ENCODE measurements at places on chromosomes 2 and 18.

GRCh38 chr2:105765415-105766299, 20.9 kb downstream of the NCK2 start:
- no peak for DNase-seq

GRCh38 chr2:216015722-216016464, 2.5 kb upstream of the MREG start:
- no peak for DNase-seq

DNA sequence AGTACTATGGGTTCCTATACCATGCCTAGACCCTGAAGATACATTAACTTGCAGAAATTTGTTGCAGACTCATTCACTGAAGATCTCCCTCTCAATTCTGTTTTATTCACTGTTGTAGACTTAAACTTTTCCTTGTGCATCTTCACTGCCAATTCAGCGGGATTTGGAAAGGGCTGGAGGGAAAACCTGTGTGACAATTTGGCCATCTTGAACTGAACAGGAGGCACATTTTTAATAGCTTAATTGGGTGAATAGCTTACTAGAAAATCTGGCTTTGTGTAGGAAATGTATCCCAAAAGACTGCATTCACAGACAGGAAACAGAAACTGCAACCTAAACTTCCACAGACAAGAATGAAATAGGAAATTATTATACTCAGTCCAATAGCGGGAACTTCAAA, 512.3 kb downstream of the XIRP2 start:
- no peak for DNase-seq

- no peak for DNase-seq
Observed at GRCh38 chr2:70029814-70030409, 57.4 kb upstream of the PCBP1 start.

GRCh38 chr18:12034241-12035100, 53.2 kb downstream of the IMPA2 start:
- DNase-seq = no peak

DNA sequence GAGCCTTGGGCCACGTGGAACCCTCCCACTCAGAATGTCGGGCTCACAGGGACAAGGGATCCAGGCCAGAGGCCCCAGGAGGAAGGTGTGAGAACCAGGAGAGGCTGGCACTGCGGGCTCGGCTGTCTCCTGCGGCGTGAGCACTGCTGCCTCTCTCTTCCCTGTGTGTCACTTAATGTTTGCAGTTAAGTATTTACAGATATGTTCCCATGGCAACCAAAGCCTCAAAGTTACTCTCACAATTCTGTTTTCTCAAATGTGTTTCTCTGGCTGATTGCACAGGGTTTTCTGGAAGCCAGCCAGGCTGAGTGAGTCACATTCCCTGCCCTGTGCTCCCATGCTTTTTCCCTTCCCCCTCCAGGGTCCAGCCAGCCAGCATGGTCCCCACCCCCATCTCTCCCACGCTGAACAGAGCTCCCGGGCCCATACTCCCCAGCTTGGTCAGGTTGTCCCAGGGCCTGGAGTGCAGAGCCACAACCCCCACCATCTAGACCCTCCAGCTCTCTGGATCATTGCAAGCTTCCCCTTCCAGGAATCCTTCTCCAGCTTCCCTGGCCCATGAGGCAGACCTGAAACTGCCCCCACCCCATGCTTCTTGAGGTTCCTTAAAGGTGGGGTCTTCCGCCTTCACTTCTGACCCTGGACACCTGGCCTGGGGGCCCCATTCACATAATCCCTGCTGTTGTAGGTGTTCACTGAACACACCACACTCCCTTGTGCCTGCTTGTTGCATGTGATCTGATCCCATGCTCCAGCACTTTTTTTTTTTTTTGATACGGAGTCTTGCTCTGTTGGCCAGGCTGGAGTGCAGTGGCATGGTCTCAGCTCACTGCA, 265.9 kb downstream of the CELF4 start:
- no peak for DNase-seq

- no peak for DNase-seq
Observed at GRCh38 chr2:99861376-99861760, 281.0 kb downstream of the AFF3 start.

DNA sequence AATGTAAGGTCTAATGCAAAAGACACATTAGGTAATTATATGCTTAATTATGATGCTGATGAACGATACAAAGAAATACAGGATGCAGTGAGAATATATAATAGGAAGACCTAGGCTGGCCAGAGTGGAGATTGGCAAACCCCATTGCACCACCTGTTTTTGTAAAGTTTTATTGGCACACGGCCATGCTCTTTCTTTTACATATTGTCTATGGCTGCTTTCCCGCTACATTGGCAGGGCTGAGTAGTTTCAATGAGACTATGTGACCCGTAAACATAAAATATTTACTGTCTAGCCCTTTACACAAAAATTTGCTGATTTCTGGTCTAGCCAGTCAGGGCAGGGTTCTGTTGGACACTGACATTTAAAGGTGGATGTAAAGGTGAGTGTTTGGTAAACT, 5.4 kb downstream of the SEC11C start:
- DNase-seq = no peak

- no peak for DNase-seq
Observed at GRCh38 chr2:42054714-42055430, 7.1 kb downstream of the PKDCC start.

DNA sequence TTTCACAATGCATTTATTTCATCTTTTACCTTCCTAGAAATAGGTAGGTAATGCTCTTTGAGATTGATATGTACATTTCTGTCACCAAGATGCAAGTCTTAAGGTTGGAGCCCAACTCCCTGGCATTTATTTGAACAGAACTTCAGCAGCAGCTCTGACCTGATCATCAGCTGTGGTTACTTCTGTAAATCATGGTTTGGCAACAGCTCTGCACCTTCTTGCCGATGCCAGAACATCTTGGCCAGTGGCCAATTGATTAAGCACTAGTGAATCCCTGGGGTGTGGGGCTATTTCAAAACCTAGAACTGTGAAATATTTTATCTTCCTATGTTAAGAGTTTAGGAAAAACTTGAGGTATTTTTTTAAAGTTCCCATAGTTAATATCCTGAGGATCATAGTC, 124.8 kb upstream of the NYAP2 start:
- no peak for DNase-seq

DNA sequence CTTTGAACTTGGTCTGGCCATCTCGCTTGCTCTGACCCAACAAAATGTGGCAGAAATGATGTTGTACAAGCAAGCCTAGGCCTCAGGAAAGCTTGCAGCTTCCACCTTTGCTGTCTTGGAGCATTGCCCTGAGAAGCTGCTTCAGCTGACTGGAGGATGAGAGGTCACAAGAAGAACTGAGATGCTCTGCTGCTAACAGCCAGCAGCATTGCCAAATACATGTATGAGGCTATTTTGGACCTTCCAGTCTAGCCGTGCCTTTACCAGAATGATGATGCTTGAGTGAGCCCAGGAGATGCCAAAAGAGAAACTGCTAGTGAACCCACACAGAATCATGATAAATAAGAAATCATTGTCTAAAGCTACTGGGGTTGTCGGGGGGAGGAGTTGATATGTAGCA, 13.2 kb upstream of the ITGAV start:
- DNase-seq = no peak

GRCh38 chr2:9699139-9700108, 68.6 kb upstream of the YWHAQ start:
- no peak for DNase-seq

GRCh38 chr2:23231865-23232264, 153.1 kb upstream of the KLHL29 start:
- DNase-seq = no peak

DNA sequence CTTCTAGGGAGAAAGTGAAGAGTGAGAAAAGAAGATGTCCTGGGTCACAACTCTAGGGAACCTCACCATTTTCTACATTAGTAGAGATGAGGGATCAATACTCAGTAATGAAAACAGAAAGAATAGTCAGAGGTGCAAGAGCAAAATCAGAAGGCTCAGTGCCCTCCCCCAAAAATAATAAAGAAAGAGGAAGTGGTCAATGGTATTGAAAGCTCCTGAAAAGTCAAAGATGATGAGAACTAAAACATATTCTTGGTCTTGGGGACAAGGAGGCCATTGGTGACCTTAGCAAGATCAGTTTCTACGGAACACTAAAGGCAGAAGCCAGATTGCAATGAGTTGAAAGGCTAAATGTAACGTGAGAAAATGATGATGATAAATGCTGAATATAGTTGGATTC, 24.5 kb upstream of the MYO1B start:
- no peak for DNase-seq

GRCh38 chr2:98869272-98869641, 66.8 kb downstream of the CRACDL start:
- no peak for DNase-seq

GRCh38 chr2:133026536-133027177, 356.7 kb upstream of the LYPD1 start:
- DNase-seq = no peak

DNA sequence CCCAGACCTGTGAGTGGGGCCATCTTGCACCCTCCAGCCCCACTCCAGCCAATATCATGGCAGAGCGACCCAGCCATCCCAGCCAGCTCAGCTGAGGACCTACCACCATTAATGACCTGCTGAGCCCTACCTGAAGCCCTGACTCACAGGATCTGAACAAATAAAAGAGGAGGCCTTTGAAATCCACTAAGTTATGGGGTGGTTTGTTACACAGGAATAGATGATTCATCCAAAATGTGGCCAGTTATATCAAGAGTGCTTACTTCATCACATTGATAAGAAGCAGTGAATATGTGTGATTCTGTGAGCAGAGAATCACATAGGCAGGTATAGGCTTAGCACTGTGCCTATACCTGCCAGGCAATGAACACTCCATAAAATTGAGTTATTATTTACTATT, 34.7 kb upstream of the FAM124B start:
- DNase-seq = no peak

DNA sequence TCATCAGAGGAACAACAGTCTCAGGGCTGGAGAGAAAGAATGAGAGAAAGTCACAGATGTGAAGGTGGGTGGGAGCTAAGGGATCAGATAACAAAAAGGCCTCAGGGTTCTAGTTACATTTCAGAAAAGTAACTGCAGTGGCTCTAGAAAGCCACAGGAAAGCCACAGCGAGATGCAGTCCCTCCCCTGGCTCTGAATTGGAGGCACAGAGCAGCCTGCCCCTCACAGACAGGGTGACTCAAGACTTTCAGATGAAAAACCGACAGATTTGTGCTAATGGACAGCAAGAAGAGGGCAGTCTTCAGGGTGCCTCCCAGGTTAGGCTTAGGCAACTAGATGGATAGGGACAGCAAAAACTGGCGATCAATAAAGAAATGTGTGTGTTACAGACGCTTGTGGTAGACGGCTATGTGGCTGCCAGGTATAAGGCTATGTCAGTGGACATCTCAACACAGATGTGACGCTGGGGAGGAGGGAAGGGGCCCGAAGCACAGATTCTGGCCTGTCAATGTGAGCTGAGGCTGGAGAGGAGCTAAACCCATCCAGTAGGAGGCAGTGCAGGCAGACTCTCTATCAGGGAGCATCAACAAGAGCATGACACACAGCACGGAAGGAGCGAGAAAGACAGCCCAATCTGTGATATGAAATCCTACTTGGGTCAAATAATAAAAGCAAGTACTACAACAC, 26.2 kb downstream of the UNC50 start:
- DNase-seq = no peak

DNA sequence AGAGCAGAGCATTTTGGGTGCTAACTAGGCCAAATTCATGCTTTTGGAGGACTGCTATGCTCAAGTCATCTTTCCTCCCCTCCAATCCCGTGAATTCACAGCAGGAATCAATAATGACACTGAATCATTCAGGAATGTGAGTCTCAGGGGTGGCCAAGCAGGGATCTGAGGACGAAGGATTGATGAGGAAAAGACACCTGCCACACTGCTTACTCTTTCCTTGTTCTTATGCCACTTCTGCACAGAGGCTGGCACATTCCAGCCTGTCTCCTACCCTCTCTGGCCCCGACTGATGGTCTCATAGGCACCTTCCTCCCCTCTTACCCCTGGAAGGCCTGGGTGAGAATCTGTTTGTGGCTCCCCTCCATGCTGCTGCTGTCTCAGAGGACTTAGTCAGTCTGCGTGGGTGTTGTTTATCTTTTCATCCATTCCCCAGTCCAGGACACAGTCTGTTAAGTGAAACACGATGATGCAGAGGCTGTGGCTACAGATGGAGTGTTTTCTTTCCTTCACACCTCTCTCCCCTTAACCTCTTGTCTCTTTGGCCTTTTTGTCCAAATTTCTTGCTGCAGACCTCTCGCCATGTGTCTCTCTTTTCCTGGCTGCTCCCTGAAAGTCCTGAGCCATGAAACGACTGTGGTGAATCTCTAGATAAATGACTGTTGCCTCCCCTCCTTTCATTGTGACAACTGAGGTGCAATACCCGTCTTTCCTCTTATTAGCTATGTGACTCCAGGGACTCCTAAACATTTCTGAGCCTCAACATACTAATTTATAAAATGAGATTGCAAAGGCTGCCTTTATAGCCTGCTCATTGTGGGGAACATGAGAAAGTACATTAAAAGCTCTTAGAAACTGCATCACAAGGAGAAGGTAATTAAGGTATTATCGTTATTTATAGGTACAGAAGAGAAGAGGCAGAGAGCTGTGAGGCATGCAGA, 86.9 kb downstream of the RDH14 start:
- no peak for DNase-seq

DNA sequence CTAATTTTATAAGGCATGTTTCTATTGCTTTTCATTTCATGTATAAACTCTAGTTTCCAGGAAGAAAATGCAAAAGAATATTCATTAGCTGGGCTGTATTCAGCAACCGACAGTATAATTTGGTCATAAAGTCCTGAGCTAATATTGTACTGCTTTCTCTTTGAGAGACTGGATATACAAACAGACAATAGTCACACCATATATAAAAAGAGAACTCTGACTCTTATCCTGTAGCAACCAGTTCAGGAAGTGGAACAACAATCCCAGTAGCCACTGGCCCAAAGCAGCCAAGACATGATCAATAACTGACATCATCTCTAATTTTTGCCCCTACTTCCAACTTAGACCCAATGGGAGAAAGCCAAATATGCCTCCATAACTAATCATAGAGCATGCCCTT, 160.8 kb downstream of the FSIP2 start:
- no peak for DNase-seq

DNA sequence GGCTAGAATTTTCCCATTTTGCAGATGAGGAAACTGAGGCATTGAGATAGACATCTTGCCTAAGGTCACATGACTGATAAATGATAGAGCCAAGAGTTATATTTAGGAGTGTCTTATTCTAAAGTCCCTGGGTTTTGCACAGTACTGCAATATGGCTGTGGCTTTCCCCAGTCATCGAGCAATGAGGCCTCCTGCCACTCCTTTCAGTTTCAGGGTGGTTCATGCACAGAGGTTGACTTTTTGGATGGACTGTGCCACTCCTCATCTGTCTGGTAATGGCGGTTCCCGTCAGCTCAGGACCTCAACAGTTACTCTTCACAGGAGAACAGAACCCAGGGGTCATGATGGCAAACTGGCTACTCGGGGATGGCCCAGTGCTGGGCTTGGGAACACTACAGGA, 131.1 kb downstream of the ACKR3 start:
- no peak for DNase-seq

DNA sequence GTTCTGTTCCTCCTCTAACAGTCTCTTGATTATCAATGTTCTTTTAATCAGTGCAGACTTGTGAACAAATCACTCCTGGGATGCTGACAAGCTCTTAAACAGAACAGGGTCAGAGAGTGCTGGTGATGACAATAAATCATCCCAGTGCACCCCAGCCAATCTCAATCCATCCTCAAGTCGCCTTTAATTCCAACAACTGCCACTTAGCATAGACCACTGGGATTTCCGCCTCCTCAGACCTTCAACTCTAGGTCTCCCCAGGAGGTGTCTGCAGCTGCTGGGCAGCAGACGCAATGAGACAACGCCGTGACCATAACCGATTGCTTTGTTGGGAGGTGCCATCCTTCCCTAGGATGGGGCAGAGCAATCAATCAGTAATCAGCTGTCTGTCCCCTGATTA, 184.2 kb upstream of the ACAA2 start:
- no peak for DNase-seq
